ENCODE measurements at places on chromosomes 11 and 22. TPM values are rescaled to one million over a fixed set of nuclear protein-coding genes. Genes with fewer than 3 reads are reported as not detected.

DDX25 gene
- 1.2 TPM for total RNA-seq

OR5P2 gene
- total RNA-seq: not detected

SMIM35 gene
- total RNA-seq: not detected

DEUP1 gene
- not detected for total RNA-seq

C11orf71 gene
- 1.9 TPM for total RNA-seq

C22orf31 gene
- total RNA-seq: not detected

LDHAL6A gene
- not detected for total RNA-seq

MUC6 gene
- total RNA-seq: not detected

APOBEC3H gene
- not detected for total RNA-seq

DNA sequence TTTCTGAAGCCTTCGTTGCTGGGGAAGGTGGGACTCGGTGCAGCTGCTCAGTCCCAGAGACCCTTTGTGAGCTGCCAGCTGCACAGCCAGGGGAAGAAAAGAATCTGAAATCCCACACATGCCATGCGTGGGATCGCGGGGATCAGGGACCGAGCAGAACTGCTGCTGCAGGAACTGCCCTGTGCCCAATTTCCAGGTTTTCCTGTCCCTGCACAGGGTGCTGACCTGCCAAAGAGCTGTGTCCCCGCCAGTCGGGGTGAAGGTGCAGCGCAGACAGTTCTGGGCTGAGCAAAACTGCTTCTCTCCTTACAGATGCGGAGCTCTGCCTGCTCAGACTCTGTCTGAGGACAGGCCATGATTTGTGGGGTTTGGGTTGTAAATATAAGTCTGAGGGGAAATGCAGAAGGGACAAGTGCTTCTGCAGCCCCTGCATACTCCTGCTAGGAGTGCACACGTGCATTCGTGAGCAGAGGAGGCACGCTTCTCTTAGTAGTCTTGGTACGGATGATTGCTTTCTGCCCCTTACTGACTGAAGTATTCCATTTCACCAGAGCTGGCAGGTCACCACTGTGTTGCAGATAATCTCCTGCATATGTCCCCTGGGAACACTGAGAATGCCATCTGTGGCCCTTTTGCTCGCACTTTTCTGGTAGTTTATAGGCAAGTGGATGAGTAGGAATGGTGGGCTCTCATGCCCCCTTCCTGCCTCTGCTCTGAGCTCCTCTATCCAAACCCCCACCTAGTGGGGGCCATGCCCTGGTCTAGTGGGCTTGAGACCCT, 141.4 kb downstream of the PARVA start:
- DNase-seq: no peak

DNA sequence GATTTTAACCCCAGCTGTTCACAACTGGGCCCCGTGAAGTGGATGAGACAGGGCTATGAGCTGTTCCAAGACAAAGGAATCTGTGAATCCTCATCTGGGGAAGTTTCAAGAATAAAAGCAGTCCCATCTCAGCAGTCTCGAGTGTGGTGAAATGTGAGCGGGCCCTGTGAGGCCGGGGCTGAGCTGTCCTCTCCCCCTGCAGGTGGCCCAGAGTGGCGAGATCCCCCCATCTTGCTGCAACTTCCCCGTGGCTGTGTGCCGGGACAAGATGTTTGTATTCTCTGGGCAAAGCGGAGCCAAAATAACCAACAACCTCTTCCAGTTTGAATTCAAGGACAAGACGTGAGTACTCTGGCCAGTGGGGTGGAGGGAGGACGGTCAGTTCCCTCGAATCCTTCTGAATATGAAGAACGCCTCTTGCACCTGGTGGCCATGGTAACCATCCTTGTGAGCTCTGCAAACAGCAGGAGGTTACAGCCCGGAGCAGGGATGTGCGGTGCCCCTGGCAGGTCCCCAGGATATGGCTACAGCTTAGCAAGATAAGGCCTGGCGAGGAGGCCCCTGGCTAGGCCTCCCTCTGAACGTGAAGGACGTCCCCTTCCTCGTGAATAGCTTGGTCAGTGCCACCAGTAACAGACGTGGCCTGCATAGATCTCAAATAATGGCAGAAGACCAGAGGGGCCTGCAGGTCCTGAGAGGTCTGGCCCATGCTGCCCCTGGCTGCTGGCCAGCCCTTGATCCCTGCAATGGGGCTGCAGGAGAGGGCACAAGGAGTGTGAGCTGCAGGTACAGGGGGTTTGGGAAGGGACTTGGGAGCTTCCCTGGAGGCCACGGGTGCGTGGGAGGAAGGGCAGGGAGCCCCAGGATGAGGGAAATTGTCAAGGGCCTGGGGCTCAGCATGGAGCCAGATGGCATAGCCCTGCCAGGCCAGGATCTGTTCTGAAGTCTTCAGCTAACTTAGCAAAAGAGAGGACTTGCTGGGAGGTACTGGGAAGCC, 8.4 kb downstream of the LZTR1 start:
- no peak for DNase-seq

- DNase-seq: peak; percentile 85
Observed at GRCh38 chr11:77705195-77705875, 67.7 kb upstream of the CLNS1A start.

GRCh38 chr11:74232311-74232950, 61.3 kb downstream of the PPME1 start:
- DNase-seq: no peak

GRCh38 chr11:70862093-70862492, 390.3 kb downstream of the SHANK2 start:
- no peak for DNase-seq

GRCh38 chr11:4643076-4643475, 706 bp upstream of the OR51E1 start:
- DNase-seq: no peak

- DNase-seq: no peak
Observed at GRCh38 chr22:48498526-48499331, 1328.9 kb downstream of the BRD1 start.

GRCh38 chr11:124441519-124441918, 4.0 kb downstream of the OR8B8 start:
- no peak for DNase-seq

DNA sequence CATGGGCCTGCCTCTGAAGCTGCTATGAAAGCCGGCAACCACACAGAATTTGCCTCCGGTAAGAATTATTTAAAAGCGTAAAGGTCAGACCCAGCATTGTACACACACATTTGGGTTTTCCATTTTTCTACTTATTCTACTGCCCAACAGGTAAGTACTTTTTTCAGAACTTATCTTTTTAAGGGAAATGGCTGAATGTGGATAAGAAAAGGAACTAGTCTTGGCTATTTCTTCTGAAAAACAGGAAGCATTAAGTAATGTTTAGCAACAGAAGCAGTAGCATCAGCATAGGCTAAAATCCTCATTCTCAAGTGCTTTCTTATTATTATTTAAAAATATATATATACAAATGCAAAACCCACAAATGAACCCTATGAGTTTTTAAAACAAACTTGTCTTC, 103.1 kb downstream of the MPPED2 start:
- no peak for DNase-seq

DNA sequence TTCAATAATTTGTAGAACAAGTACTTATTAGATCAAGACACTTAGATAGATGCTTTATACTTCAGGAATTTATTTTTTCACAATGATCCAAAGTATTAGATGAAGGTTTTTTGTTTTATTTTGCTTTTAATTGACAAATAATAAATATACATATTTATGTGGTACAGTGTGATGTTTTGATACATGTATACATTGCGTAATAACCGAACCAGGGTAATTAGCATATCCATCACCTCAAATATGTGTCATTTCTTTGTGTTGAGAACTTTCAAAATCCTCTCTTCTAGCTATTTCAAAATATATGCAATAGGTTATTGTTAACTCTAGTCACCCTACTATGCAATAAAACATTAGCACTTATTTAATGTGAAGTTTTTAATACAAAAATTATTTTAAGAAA, 21.4 kb downstream of the TRIM5 start:
- DNase-seq: no peak

- no peak for DNase-seq
Observed at GRCh38 chr11:116533186-116533825, 239.5 kb downstream of the BUD13 start.

DNA sequence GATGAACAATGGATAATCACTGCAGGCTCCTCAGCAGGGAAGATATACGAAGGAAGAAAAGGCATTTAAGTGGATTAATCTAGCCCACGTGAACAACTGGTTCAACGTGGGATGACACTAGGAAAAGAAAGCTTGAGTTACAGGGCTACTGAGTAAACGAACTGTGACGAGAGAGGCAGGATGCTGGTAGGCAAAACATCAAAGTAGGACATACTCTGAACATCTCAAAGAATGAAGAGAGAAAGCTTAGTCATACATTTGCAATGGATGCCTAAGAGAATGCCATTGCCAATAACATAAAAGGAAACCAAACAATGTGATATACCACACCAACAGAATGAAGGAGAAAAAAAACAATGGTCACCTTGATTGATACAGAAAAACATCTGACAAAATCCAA, 12.9 kb downstream of the USP28 start:
- no peak for DNase-seq

- no peak for DNase-seq
Observed at GRCh38 chr11:65862191-65862735, 2.0 kb downstream of the MUS81 start.

- no peak for DNase-seq
Observed at GRCh38 chr11:106262852-106263251, 185.4 kb downstream of the AASDHPPT start.

GRCh38 chr11:115506954-115507675, 2.9 kb upstream of the CADM1 start:
- DNase-seq: no peak

DNA sequence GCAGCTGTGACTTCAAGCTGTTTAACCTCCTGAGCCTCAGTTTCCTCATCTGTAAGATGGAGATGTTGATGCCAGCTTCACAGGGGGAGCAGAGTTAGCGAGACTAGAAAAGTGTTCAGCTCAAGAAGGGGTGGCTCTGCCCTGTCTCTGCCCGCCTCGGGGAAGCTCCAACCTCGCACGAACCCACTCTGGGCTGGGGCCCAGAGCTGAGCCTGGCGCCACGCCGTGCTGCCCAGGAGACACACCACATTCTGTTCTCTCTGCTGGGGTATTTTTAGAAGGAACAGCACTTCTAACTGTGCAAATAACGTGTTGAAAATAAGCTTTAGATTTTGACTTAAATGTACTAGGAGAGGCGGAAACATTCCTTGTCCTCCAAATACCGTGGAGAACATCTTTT, 74.1 kb downstream of the PHF21B start:
- DNase-seq: no peak

All from kidney epithelial cell (primary cell).